ENCODE measurements at places on chromosomes 2 and 18. TPM values are rescaled to one million over a fixed set of nuclear protein-coding genes. Genes with fewer than 3 reads are reported as not detected.

The ATP5MC3 gene
- 99.9 TPM for total RNA-seq

The PRKAG3 gene
- not detected for total RNA-seq

The NPHP1 gene
- 5.5 TPM for total RNA-seq

The L3MBTL4 gene
- 0.16 TPM for total RNA-seq

The SIX3 gene
- not detected for total RNA-seq

The TCF4 gene
- total RNA-seq = 57.8 TPM

The RGPD3 gene
- total RNA-seq = under 0.01 TPM

The TCF23 gene
- total RNA-seq = not detected

The SCYGR8 gene
- not detected for total RNA-seq

The UGT1A10 gene
- total RNA-seq = not detected

The AAK1 gene
- total RNA-seq = 19.5 TPM

The VWA3B gene
- total RNA-seq = 0.16 TPM

The PGAP1 gene
- total RNA-seq = 4.4 TPM

The ATOH8 gene
- 29.5 TPM for total RNA-seq

The NEU2 gene
- not detected for total RNA-seq

The GPR75 gene
- total RNA-seq = 0.52 TPM

The CENPA gene
- 1.6 TPM for total RNA-seq

The CLEC4F gene
- total RNA-seq = not detected

The IL36B gene
- total RNA-seq = not detected

The TFCP2L1 gene
- total RNA-seq = not detected

The TUBA3D gene
- not detected for total RNA-seq

The SAG gene
- not detected for total RNA-seq

The C2orf69 gene
- total RNA-seq = 8.7 TPM

The SCG2 gene
- 0.09 TPM for total RNA-seq

The ANKRD44 gene
- 9.4 TPM for total RNA-seq

The TNS1 gene
- total RNA-seq = 88.8 TPM

The ASPRV1 gene
- 0.43 TPM for total RNA-seq

The PCARE gene
- not detected for total RNA-seq

The CTAGE1 gene
- total RNA-seq = not detected

The ERBB4 gene
- not detected for total RNA-seq

The ST6GAL2 gene
- not detected for total RNA-seq

The CD8A gene
- total RNA-seq = not detected

The CGREF1 gene
- 0.69 TPM for total RNA-seq

The RSAD2 gene
- total RNA-seq = under 0.01 TPM
